ENCODE measurements at places on chromosomes 3 and 15.

GRCh38 chr3:48429960-48430707 is at the start of gene PLXNB1:
TSS of gene PLXNB1 (minus strand) at chr3:48430086. CDS start at chr3:48424611, 5,475 bp downstream.
- DNase-seq = no peak

GRCh38 chr3:37986479-37987314 is 3.9 kb upstream of the VILL start:
- DNase-seq = no peak

- no peak for DNase-seq
These were observed 145.8 kb downstream of the CBLB start for GRCh38 chr3:105722943-105723556.

- peak; percentile 78 for DNase-seq
These were observed 36.7 kb upstream of the SLC7A14 start for GRCh38 chr3:170622369-170623159.

GRCh38 chr15:58590926-58591325 is 158.6 kb downstream of the ADAM10 start:
- DNase-seq = no peak

DNA sequence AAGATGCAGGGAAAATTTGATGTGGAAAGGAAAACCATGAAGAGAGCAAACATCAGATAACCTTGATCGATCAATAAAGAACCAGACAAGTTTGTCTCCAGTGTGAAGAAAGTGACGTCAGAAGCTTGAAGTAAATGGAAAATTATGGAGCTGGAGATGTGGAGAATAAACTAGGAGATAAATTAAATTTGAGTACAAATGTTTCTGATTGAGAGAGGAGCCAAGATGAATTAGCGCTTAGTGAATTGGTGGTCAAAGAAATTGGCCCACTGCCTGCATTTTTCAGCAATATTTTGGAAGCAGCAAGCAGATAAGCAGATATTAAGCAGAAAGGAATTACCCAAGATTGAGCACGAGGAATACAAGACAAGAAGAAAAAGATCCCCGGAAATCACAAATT is 567.3 kb upstream of the ZNF385D start:
- no peak for DNase-seq

GRCh38 chr15:26893351-26894065 is 26.6 kb downstream of the GABRA5 start:
- DNase-seq = no peak

- DNase-seq = peak; percentile 52
These were observed 610 bp downstream of the ARID3B start for GRCh38 chr15:74541494-74542165.

DNA sequence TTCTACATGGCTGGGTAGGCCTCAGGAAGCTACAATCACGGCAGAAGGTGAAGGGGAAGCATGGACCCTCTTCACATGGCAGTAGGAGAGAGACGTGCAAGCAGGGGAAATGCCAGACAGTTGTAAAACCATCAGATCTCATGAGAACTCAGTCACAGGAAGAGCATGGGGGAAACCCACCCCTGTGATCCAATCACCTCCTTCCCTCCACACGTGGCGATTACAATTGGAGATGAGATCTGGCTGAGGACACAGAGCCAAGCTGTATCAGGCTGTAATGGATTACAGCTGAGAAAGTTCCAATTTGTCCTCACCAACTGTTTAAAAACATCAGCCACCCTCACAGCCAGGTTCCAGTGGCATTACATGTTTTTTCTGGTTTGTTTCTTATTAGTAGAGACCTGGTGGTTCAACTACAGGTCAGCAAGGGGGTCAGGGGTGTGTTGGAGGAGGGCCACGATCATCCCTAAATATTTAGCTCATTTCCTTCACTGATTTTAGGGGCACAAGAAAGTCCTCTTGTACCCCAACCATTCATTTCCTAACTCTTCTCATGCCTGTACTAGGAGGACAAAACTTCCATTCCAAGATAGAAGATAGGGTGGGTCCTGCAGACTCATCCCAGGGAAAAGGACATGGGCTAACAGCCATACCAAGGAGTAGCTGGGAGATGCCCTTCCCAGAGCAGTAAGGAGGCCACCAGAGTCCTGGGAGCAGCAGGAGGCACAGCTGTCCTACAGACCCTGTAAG is 54.4 kb downstream of the ANXA2 start:
- no peak for DNase-seq

GRCh38 chr3:150602426-150603152 is 532 bp upstream of the SELENOT start:
- DNase-seq = no peak

- no peak for DNase-seq
These were observed 307.8 kb upstream of the TPM1 start for GRCh38 chr15:62734706-62735105.

DNA sequence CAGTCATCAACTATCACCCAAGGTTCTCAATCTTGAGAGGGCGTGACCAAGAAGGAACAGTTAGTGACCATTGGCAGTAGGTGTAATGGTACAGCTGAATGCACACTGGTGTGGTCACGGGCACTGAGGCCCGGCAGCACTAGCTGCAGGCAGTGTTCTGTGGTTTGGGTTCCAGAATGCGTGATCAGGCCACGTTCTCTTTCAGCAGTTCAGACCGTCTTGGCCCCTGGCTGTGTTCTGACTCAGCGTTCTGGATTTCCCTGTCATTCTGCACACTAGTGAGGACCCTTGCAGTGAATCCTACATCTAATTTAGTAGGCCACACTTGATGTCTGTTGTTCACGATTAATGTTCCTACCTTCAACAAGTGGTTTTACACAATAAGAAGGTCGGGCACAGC is 220.5 kb upstream of the SLCO3A1 start:
- no peak for DNase-seq

GRCh38 chr3:168624892-168625448 is 529.2 kb upstream of the GOLIM4 start:
- no peak for DNase-seq

GRCh38 chr15:29091666-29092065 is 178.0 kb downstream of the NSMCE3 start:
- DNase-seq = no peak

GRCh38 chr3:132569580-132569979 is 27.5 kb upstream of the ACKR4 start:
- no peak for DNase-seq

GRCh38 chr3:147387291-147387884 is 19.0 kb downstream of the ZIC4 start:
- DNase-seq = no peak

GRCh38 chr3:84881288-84881687 is 77.5 kb upstream of the CADM2 start:
- no peak for DNase-seq

DNA sequence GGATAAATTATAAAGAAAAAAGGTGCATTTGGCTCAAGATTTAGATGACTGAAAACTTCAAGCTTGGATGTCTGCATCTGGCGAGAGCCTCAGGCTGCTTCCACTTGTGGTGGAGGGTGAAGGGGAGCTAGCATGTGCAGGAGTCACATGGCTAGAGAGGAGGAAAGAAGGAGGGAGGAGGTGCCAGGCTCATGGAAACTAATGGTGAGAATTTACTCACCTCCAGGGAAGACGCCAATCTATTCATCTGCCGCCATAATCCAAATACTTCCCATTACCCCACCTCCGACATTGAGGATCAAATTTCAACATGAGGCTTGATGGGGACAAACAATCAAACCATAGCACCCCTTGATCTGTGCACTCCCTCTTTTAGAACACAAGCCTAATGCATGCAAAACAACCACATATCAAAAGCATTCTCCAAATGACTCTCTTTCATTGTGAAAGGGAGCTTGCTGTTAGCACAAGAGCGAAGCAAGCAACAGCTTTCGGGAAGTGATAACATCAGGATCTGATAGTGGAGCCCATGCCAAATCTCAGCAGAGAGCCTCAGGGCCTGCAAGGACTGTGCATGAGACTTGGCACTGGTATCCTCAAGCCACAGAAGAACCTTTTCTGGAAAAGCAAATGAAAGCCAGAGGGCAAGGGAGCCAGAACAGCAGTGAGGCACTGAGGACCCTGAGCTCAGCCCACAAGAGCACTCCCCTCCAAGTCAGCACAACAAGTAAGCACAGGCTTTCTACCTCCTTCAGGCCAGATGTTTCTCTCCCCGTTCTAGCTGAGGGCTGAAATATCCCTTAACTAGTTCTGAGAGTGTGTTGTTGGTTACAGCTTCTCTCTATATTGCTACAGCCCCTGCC is 50.2 kb upstream of the THBS1 start:
- no peak for DNase-seq

DNA sequence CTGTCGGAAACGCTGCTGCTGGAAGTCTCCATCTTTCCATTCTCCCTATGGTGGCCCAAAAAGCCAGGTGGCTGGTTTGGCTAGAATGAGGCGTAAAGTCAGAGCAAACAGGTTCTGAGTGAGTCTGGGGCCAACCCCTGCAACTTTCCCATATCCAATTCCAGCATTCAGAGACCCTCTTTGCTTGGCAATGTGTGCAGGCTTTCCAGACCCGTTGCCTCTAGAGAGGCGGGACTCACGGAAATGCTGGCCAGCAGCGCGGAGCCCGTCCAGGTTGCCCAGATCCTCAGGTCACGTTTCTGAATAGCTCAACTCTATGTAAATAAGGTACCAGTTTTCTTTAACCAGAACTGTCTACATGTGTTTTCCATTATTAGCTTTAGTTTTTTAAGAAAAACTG is 68.0 kb downstream of the VGLL4 start:
- DNase-seq = no peak

DNA sequence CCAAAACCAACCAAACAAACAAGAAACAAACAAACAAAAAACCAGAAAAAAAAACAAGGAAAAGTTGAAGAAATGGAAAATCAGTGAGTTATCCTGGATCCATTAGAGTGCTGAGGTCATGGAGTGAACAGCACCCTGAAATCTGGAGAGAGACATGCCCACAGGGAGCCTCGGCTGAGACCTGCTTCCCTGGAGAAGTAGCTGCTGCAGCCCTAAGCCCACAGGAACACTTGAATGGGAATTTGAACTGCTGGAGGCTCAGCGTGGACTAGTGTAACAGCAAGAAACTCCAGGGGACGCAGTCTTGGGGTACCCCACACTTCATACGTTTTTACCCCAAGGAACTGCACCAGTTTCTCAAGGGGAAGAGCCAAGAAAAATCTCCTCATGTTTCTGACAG is 144.1 kb upstream of the UBE3A start:
- no peak for DNase-seq

DNA sequence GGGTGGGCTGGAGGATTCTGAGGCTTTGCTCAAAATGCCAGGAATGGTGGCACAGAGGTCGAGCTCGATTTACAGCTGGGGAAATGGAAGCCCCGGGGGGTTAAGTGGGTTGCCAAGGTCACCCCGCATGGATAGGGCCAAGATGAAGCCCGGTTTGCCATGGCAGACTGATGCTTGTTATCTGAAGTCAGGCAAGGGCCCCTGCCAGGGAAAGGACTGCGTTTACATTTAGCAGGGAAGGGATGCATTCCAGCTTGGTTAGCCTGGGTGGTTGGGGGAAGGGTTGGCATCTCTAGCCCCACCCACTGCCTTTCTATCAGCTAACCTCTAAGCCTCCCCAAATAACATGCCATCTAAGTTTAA is 79.0 kb downstream of the RPLP1 start:
- no peak for DNase-seq

GRCh38 chr15:63200464-63201249 is 11.3 kb downstream of the RAB8B start:
- no peak for DNase-seq

DNA sequence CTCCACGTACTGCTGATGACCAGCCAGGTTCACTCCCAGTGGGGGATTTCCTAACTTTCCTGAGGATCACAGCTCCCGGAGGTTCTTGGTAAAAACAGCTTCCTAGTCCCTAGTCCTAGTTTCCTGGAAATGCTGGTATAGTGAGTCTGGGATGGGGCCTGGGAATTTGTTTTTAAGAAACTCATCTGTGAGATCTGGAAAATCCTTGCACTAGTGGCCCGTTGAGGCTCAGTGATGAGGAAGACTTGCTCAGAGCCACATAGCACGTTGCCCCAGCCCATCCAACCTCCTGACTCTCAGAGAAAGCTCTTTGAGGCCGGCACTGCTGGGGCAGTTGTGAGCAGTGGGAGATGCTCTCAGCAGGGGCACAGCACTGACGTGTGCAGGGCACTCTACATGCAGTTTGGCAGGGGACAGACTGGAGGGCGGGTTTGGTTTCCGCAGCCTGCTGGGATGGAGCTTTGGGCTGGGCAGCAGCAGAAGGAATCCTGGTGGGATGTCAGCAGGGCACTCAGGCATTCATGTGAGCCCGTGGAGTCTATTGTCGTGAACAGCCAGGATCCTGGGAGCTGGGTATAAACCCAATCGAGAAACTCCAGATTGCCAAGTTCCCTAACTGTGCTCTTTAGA is 31.6 kb downstream of the SAXO2 start:
- DNase-seq = no peak

- DNase-seq = no peak
These were observed 334.4 kb upstream of the CTNNB1 start for GRCh38 chr3:40864915-40865314.

GRCh38 chr15:77737238-77738037 is 104.7 kb upstream of the LINGO1 start:
- no peak for DNase-seq

- DNase-seq = no peak
These were observed 117.3 kb downstream of the RFTN1 start for GRCh38 chr3:16396202-16396601.

DNA sequence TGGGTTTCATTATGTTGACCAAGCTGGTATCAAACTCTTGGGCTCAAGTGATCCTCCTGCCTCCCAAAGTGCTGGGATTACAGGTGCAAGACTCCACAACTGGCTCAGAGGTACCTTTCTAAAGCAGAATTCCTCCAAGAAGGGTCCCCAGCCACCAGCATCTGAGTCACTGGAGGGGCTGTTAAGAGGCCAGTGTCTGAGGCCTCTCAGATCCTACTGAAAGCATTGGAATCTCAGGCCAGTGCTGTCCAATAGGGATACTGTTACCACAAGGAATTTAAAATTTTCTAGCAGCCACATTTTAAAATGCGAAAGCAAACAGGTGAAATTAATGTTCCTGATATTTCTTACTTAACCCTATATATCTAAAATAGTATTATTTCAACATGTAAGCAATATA is 1.3 kb downstream of the CAV3 start:
- DNase-seq = no peak

DNA sequence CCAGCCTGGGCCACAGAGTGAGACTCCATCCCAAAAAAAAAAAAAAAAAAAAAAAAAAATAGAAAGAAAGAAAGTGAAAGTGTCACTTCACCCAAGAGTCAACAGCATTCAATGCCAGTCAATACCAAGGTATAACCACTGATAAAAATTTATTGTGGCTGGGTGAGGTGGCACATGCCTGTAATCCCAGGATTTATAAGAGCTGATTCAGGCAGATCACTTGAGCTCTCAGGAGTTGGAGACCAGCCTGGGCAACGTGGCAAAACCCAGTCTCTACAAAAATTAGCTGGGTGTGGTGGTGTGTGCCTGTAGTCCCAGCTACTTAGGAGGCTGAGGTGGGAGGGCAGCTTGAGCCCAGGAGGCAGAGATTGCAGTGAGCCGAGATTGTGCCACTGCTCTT is 46.5 kb upstream of the PIK3CB start:
- DNase-seq = no peak

Measured in Ammon's horn (tissue), 1 donor.